ENCODE measurements at places on chromosomes 12 and 14. TPM values are rescaled to one million over a fixed set of nuclear protein-coding genes. Genes with fewer than 3 reads are reported as not detected.

DNA sequence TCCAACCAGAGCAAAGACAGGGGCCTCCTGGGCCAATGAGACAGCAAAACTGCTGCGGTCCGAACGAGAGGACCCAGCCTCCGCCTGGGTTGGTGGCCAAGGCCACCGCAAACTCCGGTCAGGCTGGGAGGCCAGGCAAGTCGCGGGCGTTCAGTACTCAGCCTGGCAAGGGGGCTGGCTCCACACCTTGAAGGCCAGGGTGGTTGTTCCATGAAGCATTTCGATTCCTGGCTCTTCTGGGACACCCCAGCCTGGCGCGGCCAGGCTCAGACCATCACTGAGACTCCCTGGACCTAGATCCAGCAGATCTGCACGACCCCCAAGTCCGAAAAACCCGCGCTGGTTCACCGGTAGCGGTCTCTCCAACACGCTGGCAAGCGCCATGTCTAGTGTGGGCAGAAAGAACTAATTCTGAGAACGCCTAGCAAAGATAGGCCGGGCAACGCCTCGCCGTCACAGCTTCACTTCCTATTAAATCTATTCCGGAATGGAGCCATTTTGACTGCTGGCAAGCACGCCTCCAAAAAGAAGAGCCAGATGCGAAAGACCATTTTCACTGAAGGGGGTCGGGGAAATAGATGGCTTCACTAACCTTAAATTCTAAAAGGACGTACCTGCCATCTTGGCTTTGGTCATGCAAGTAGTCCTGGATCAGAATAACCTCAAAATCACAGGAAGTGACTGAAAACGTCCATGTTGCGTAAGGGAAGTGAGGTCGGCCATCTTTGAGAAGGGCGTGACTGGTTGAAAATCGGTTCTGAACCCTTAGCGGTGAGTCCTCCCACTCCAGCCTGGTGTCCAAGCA is at the start of gene PSMB5:
TSS of gene PSMB5 (minus strand) at position 403 of the 805 bp plus-strand sequence. CDS start at position 384, 19 bp downstream.
- H3K4me1 ChIP-seq: peaks cover 22% of the 10 kb centered on the region
- H3K36me3 ChIP-seq: peaks cover 37% of the 10 kb centered on the region
- H3K27ac ChIP-seq: peak within 1 kb of the TSS; percentile 97
- no peaks in the 10 kb centered on the region for H3K27me3 ChIP-seq
- H3K4me3 ChIP-seq: peak within 1 kb of the TSS; percentile 84
- peak; percentile 91 for DNase-seq

Gene SLC5A8
- total RNA-seq: not detected

DNA sequence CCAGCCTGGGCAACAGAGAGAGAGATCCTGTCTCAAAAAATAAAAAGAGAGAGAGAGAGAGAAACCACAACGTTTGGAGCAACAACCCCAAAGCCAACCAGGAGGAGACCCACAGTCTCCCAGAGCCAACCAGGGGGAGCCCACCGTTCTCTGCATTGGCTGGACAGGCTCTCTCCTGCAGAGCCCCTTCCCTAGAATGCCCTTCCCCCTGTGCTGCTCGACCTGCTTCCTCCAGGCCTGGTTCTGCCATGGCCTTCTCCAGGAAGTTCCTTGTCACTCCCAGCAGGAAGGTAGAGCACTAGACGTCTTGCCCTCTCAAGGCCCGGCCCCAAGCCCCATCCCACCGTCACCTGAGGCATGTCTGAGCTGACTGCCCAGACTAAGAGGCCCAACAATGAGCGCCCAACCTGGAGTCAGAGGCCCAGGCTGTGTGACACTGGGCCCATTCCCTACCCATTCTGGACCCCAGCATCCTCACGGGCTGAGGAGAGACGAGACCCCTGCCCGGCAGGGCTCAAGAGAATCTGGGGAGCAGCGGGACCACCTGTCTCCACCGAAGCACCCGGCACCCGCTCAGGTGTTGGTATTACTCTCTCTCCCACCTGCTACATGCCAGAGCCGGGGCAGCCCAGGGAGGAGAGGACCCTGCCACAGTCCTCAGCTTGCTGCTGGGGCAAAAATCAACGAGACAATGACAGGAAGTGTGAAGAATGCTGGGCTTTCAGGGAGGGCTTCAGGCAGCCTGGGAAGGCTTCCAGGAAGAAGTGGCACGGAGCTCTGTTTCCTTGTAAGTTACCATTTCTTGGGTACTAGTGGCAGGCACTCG is 61.2 kb downstream of the DIO3 start:
- no peaks in the 10 kb centered on the region for H3K36me3 ChIP-seq
- H3K27ac ChIP-seq: no peak overlapping the region

Gene GPATCH2L
- total RNA-seq: 21.8 TPM

- H3K36me3 ChIP-seq: no peaks in the 10 kb centered on the region
- H3K27me3 ChIP-seq: no peaks in the 10 kb centered on the region
- no peak for DNase-seq
- no peak overlapping the region for H3K27ac ChIP-seq
- no peaks in the 10 kb centered on the region for H3K4me1 ChIP-seq
- no peak overlapping the region for H3K4me3 ChIP-seq
These were observed 6.8 kb downstream of the OR10A7 start for GRCh38 chr12:55227643-55228042.

Gene FBXO21
- total RNA-seq: 62.8 TPM

- peaks cover 53% of the 10 kb centered on the region for H3K27me3 ChIP-seq
- no peaks in the 10 kb centered on the region for H3K36me3 ChIP-seq
- peaks cover 2% of the 10 kb centered on the region for H3K4me1 ChIP-seq
- no peak overlapping the region for H3K27ac ChIP-seq
- DNase-seq: no peak
- H3K4me3 ChIP-seq: no peak overlapping the region
These were observed 4.9 kb upstream of the WIF1 start for GRCh38 chr12:65125975-65126374.

DNA sequence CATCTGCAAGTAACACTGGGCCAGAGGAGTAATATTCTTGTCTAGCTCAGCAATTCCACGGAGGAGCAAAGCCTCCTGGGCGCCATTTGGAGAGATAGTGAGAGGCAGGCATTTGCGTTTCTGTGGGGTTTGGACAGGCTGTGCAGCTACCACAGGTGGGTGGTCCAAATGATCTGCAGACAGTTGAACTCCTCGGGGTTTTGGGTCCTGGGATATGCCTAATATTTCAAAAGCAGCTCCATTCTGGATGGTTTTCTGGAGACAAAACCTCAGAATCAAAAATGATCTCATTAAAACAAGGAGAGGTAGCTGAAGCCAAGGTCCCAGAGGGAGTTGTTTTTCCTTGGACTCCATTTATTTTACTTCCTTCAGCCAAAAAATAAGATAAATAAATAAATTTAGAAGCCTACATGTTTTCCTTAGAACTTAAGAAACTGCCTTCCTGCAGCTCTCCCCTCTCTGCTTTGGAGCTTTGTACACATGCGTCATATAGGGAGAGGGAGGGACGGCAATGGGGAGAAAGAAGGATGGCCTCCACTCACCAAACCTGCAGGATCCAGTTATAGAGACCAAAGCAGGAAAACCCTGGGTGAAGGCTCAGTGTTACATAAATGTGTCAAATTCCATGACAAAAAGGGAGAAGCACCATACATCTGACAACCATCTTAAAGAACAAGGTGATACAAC is 227.3 kb upstream of the DAAM1 start:
- H3K27me3 ChIP-seq: no peaks in the 10 kb centered on the region
- DNase-seq: peak; percentile 49
- H3K4me1 ChIP-seq: peaks cover 6% of the 10 kb centered on the region

- no peaks in the 10 kb centered on the region for H3K36me3 ChIP-seq
- no peaks in the 10 kb centered on the region for H3K27me3 ChIP-seq
- DNase-seq: no peak
- no peak overlapping the region for H3K27ac ChIP-seq
- no peak overlapping the region for H3K4me3 ChIP-seq
- H3K4me1 ChIP-seq: peaks cover 14% of the 10 kb centered on the region
These were observed 17.9 kb upstream of the FAM234B start for GRCh38 chr12:13026286-13026685.

Gene CHD8
- 31.4 TPM for total RNA-seq

DNA sequence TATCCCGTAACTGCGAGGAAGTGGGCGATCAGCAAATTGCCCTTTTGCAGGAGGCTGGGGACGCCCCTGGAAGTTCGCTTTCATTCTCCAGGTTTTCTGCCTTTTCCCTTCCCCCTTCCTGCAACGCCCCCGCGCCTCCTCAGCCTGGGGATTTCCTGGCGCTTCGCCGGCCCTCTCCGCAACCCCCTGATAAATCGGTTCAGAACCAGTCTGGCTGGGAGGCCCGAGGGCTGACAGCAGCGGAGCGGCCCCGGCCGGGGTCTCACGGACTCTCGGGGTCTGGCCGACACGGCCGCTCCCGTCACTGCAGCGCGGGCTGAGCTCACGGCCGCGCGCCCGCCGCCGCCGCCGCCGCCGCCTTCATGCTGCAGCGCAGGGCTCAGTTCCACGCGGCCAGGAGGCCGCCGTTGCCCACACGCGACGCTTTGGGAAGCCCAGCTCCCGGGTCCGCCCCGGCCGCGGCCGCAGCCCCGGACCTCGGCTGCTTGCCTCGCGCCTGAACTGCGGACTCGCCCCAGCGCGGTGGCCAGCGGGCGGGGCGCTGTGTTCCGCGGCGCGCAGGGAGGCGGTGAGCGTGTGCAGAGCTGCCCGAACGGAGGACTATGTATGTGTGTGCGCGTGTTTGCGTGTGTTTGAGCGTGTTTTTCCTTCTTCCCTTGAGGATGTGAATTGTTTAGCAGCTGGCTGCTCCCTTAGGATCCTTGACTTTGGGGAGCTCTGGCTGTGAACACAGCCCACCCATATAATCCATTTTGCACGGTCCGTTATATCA is at the start of gene LRFN5:
TSS of gene LRFN5 (plus strand) at position 345 of the 772 bp plus-strand sequence.
- peak within 1 kb of the TSS; percentile 51 for H3K4me3 ChIP-seq
- H3K27me3 ChIP-seq: peaks cover 6% of the 10 kb centered on the region
- no peaks in the 10 kb centered on the region for H3K4me1 ChIP-seq
- peak; percentile 61 for DNase-seq
- peak within 1 kb of the TSS; percentile 69 for H3K27ac ChIP-seq

Gene ANKRD33
- total RNA-seq: not detected

DNA sequence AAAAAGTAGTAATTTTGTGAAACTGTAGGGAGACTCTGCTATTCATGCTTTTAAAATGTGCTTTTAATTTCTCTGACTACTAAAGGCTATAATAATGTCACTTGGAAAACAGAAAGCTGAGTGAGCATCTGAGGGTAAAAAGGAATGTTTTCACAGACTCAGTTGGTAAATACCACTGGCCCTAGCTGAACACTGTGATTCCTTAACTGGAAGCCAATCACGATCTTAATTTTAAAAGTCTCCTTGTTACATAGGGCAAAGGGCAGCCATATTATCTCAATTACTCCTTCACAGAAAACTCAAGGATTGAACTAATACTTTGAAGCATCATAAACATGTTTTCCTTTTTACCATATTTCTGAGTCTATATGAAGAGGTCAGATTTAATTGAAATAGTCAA is 41.9 kb downstream of the PAWR start:
- no peak for DNase-seq
- no peaks in the 10 kb centered on the region for H3K27me3 ChIP-seq
- H3K4me3 ChIP-seq: no peak overlapping the region
- no peaks in the 10 kb centered on the region for H3K36me3 ChIP-seq
- no peaks in the 10 kb centered on the region for H3K4me1 ChIP-seq

GRCh38 chr12:8609061-8609570 is 3.5 kb downstream of the AICDA start:
- DNase-seq: no peak
- no peak overlapping the region for H3K4me3 ChIP-seq
- H3K27ac ChIP-seq: no peak overlapping the region
- H3K4me1 ChIP-seq: no peaks in the 10 kb centered on the region

DNA sequence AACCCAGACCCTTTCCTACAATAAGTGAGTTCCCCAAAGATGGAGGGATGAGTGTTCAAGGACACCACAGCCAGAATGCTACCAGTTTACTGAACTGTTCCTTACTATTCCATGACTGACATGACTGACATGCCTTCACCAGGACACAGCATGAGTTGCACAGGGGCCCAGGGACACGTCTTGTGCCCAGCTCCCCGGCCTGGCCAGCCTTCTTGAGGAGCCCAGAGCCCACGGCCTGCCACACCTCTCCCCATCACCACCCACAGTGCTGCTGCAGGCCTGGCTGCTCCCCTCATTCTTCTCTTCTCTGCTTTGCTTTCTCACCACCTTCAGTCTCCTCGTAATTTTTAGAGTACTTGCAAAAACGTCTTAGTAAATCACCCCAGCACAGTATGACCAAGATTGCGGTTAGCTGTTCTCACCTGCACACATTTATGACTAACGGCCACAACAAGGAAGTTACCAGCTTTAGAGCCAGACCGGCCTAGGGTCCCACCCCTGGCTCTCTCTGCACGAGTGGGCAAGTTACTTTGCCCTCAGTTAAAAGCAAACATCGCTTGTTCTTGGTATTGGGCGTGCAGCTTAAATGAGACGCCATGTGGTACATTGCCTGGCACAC is 18.5 kb downstream of the PPP2R5E start:
- H3K4me3 ChIP-seq: no peak overlapping the region
- H3K36me3 ChIP-seq: no peaks in the 10 kb centered on the region
- no peaks in the 10 kb centered on the region for H3K4me1 ChIP-seq
- DNase-seq: no peak
- H3K27me3 ChIP-seq: no peaks in the 10 kb centered on the region

Measured in heart left ventricle (tissue), 16 donors.